Thoracic aorta (tissue), 2 donors: ENCODE measurements at places on chromosomes 7 and 10. TPM values are rescaled to one million over a fixed set of nuclear protein-coding genes. Genes with fewer than 3 reads are reported as not detected.

EFCAB10 gene
- total RNA-seq, result not detected

STAMBPL1 gene
- total RNA-seq, result 10.0 TPM

ZNF853 gene
- total RNA-seq, result 12.7 TPM

LIPK gene
- total RNA-seq, result not detected

OLAH gene
- total RNA-seq, result 2.5 TPM

PTN gene
- 4.7 TPM for total RNA-seq

DNA sequence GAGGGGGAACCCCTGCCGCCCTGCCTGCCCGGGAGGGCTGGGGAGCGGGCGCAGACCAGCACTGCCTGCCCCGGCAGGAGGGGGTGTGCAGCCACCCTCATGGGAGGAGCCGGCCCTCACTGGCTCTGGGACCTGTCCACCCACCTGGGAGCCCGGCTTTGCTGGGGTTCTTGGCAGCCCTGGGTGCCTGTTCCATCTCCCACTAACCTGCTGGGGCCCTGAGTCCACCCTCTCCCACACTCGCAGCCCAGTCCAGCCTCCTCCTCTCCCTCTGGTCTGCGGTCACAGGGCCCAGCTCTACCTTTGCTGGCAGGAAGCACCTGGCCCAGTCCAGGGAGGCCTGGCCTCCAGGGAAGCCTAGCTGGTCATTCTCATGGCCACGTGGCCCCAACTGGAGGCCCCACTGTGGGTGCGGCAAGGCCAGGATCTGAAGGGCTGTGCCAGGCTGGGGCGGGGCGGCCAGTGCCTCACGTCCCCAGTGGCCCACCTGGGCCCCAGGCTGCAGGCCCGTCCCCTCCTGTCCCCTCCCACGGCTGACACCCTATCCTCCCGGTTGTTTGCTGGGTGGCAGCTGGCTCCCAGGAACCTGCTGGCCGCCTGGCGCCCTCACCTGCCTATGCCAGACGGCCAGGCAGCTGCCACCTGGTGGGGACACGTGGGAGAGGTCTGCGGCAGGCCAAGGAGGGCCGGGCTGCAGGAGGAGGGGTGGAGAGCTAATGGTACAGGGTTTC, at the start of gene TMEM184A:
Gene TMEM184A, minus strand, starts transcription at position 393 of the 731 bp plus-strand sequence. CDS start 721 bp downstream, outside the sequence.
- DNase-seq, result no peak

GRCh38 chr10:12547301-12547771, 198.0 kb downstream of the CAMK1D start:
- DNase-seq, result no peak

DNA sequence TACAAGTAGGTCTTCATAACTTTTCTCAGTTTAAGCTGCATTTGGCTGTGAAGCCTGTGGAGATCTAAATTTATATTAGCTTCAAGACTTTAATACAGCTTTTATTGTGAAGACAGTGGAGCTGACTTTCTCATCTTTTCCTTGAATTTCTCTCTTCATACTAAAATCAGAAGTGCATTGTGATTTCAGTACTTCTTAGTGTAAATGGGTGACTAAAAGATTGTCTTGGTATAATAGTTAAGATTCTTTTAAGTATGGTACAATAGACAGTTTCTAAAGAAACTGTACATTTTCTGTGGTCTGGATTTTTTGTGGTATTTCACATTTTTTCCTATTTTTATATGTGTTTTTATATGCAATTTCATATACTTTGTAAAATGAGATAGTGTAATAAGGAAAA, 21.0 kb upstream of the DDX21 start:
- DNase-seq, result no peak

DNA sequence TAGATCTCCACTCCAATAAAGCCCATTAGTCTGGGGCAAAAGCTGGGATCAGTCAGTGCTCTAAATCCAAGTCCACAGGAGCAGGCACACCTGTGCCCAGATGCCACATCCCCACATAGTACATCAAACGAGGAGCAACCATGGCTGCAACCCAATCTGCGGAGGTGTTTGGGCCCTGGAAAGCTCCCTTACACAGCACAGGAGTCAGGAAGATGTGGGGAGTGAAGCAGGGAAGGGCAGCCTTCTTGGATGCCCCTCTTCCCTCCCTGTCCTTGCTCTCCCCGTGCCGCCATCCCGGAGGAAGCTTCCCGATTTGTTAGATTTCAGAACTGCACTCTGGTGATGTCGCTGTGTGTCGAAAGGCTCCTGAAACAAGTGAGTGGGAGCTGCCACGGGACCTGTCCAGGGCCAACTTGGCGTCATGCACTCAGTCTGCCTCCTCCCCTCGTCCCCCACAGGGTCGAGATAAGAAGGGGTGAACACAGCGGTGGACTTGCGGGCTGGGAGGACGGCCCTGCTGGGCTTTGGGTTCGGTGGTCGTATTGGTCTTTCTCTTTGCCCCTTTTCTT, 230.6 kb upstream of the GRB10 start:
- no peak for DNase-seq

DNA sequence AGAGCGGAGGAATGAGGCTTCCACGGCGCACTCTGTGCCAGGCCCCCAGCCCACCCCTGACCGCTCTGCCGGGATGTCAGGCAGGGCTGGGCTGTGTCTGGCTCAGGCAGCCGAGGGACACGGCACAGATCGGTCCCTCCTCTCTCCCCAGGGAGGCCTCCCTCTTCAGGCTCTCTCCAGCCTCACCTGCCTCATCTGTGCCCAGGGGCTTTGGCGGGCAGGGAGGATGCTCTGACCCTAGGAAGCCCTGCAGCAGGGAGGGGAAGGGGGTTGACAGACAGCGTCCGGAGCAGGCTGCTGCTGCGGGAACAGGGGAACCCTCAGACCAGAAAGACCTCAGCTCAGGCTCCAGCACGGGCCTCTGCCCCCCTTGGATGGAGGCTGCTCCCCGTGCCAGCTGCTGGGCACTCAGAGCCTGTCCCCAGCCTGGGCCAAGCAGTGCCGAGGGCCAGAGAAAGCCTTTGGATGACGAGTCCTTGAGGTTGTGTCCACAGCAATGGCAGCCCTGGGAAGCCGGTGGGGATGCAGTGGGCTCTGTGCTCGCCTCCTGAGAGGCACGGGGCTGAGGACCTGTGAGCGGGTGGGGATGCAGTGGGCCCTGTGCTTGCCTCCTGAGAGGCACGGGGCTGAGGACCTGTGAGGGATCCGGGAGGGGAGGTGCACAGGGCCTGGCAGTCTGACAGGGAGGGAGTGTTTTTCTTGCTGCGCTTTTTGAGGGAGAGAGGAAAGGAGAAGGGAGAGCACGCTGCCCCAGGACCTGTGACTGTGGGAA, 66.9 kb downstream of the FOXL3 start:
- no peak for DNase-seq

- no peak for DNase-seq
Observed at GRCh38 chr7:41731493-41732435, 28.9 kb upstream of the INHBA start.

GRCh38 chr10:69814251-69814650, 12.5 kb downstream of the COL13A1 start:
- no peak for DNase-seq

GRCh38 chr10:14240253-14241189, 90.2 kb downstream of the FRMD4A start:
- DNase-seq, result no peak

DNA sequence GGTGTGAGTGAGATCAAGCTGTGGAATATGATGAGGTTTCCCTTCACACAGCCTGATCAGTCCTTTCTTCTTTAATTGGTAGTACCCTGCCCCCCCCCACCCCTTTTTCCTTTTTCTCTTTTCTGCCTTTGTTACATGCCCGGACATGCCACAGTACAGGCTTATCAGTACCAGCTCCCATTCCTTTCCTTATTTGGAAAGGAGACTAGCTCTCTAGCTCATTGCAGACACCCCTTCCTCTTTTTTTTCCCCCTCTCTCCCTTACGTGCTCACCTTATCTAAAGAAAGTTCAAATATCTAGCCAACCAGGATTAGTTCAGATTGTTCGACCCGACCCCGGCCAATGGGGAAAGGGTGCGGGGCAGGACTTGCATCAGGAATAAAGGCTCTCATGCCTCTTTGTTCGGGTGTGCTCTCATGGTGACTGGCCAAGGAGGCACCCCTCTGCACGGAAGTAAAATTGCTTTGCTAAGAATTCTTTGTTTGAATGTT, 230.4 kb downstream of the ACTR3B start:
- no peak for DNase-seq

GRCh38 chr7:82183634-82184033, 259.9 kb downstream of the CACNA2D1 start:
- no peak for DNase-seq

DNA sequence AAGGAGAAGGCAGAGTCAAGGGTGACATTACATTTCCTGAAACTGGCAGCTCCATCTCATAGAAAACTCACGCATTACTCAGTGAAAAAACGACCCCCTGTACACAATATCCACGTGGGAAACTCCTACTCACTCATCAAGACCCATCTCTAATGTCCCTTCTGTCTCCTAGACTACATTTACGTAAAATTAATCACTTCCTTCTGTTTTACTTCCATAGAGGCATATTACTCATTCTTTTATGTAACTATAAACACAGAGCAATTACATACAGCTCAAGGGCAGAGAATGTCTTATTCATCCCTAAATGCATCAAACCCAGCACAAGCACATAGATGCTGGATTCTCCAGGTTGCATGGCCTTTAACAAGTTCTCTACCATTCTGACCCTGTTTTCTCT, 281.8 kb downstream of the KCNMA1 start:
- no peak for DNase-seq

DNA sequence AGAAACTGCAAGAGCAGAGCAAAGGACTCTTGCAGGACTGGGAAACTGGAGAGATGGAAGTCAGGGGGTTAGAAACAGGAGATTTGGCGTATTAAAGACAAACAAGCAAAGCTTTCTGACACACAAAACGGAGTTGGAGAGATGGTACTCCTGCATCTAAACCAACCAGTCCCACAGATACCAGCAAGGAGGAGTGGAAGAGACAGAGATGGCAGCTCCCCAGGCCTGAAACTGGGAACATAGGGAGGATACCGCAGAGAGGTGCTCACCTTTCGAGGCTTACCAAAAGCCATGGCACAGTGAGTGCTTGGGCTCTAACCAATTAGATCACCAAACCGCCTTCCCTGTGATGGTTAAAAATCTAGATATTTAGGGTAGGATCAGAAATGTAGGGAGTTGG, 4.8 kb upstream of the MBL2 start:
- no peak for DNase-seq

DNA sequence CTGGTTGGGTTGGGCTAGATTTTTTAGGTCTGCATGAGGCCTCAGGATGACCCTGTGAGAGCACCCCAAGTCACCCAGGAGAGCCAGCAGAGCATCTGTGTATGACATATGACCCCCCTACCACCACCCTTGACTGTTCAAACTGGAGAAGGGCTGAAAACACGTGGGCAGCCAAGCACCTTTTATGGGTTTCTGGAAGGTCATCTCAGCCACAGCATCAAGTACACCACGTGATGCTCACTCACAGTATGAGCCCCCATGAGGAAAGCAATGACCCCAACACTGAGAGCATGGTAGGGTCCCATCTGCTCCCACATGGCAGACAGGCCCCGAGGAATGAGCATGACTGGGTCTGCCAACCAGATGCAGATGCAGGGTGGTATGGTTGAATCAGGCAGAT, 149.4 kb upstream of the GDF10 start:
- no peak for DNase-seq
